Activated T-helper 2 cell treated with anti-CD3 and anti-CD28 coated beads, Interferon-gamma antibody, Interleukin-2, Interleukin-4, amounts not matched to agents 10 μg/mL and 5 μg/mL and 100 μg/mL, durations not matched to agents 14 hours and 24 hours and 36 hours (primary cell): ENCODE measurements at places on chromosomes 3 and 15. TPM values are rescaled to one million over a fixed set of nuclear protein-coding genes. Genes with fewer than 3 reads are reported as not detected.

Gene APOD
- total RNA-seq = 0.87 and 1.3 TPM in 2 replicates

Gene GRK7
- total RNA-seq = not detected in 2 replicates

Gene THRB
- total RNA-seq = not detected in 2 replicates

Gene PRR20G
- total RNA-seq = not detected in 2 replicates

Gene GOLGA8R
- 2.9 and 3.0 TPM in 2 replicates for total RNA-seq

- peaks cover 62% of the 10 kb centered on the region for H3K27me3 ChIP-seq
- H3K4me1 ChIP-seq = peaks cover 14% of the 10 kb centered on the region
These were observed 895 bp downstream of the GATA2 start for GRCh38 chr3:128491941-128492670.

DNA sequence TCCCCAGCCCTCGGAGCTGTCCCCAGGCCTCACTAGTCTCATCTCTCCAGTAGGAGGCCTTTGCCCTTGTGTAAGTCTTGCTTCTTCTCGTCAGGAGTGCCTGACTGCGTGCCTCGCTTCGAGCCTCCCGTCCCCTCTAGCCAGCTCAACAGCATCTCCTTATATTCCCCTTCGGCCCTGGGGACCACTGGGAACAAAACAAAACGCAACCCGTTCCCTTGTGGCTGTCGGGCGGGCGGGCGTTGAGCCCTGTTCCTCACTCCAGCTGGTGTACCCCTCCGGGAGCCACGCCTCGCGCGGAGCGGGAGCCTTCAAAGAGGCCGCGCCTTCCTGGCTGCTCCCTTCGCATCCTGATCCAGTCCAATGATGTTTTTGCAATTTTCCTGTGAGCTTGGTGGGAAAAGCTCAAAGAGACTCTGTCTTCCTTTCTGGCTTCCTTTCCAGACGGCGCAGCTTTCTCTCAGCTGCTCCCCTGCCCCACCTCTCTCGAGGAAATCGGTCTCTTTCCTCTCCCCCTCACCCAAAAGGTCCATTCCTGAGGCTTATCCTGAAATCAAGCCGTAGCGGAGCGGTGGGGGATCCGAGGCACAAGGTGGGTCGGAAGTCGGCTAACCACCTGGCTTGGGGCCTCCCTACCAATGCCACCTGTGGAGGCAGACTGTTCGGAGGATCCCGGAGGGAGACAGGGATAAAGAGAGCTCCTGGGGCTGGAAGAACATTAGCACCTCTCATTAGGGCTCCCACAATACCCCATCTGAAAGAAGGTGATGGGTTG lies 33.4 kb upstream of the SRP14 start:
- H3K27ac ChIP-seq = no peak overlapping the region
- peaks cover 8% of the 10 kb centered on the region for H3K4me1 ChIP-seq
- H3K36me3 ChIP-seq = no peaks in the 10 kb centered on the region
- H3K27me3 ChIP-seq = no peaks in the 10 kb centered on the region

DNA sequence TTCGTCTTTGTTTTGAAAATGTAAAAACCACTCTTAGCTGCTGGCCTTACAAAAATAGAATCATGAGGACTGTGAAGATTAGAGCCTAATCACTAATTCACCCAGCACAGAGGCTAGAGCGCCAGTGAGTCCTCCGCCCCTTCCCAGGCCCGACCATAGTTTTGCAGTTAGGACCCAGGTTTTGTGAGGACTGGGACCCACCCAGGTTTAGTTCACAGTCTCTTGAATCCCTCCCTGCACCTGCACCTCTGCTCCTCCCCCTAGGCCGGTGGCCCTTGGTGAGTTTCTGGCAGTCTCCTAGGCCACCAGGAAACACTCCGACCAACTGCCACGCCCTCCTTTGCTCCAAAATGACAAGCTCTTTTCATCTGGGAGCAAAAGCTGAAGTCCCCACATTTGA lies 136.0 kb upstream of the CCDC54 start:
- DNase-seq = no peak
- peak overlapping the region; percentile 85 for H3K4me3 ChIP-seq
- H3K4me1 ChIP-seq = peaks cover 11% of the 10 kb centered on the region
- no peaks in the 10 kb centered on the region for H3K36me3 ChIP-seq

DNA sequence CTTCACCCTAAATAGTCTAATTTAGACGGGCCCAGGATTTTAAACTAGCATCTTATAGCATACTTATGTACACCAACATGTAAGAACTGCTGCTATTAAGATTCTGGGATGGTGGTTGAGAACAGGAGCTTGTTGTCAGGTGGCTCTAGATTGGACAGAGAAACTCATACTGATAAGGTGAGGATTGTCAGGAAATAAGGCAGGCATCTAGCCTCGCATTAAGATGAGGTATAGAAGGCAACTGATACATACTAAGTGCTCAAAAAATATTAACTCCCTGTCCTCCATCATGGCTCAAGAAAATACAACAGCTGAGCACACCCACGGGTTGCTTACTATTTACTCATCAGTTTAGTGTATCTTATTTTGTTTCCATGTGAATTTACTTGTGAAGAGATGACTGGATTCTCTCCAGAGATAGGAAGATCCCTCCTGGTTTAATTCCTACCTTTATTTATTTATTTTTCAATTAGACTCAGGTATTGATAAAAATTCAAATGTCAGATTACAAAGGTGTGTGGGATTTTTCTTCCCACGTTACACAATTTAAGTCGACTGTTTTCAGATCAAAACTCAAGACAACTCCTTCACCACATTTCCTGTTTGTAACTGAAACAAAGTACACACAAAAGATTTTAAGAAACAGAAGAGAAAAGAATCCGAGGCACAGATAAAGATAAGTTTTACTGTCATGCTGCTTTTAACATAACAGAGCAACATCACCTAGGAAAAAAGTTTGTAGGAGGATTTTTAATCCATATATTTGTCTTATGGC lies at the start of gene TRAT1:
Gene TRAT1 (plus strand): TSS at position 664 of the 775 bp plus-strand sequence. CDS start 142 bp downstream, outside the sequence.
- H3K4me3 ChIP-seq = peak within 1 kb of the TSS; percentile 84
- H3K27ac ChIP-seq = peak within 1 kb of the TSS; percentile 87
- DNase-seq = no peak
- peaks cover 47% of the 10 kb centered on the region for H3K4me1 ChIP-seq
- no peaks in the 10 kb centered on the region for H3K27me3 ChIP-seq
